H9 (cell line): ENCODE measurements at places on chromosomes 5 and 9. TPM values are rescaled to one million over a fixed set of nuclear protein-coding genes. Genes with fewer than 3 reads are reported as not detected.

DNA sequence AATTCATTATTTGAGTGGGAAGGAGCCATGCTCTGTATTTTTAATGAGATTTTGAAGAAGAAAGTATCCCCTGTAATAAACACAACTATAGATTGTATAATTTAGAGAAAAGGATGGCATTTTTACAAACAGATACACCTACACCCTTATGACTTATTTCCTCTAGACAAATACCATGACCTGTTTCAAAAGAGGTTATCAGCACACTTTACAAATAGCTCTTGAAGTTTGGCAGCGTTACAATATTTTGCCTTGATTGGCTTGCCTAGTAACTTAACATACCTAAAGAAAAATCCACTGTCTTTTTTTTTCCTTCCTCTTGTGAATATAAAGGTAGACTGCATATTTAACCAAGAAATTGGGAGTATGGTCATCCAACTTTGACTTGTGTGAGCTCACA is 28.5 kb upstream of the CETN3 start:
- H3K4me3 ChIP-seq = no peak overlapping the region
- no peak overlapping the region for H3K27ac ChIP-seq
- no peaks in the 10 kb centered on the region for H3K27me3 ChIP-seq
- no peaks in the 10 kb centered on the region for H3K4me1 ChIP-seq
- H3K36me3 ChIP-seq = no peaks in the 10 kb centered on the region

- H3K4me1 ChIP-seq = peaks cover 6% of the 10 kb centered on the region; the same call in 1 of the 2 replicates
- H3K27ac ChIP-seq = no peak overlapping the region
- peak; percentile 41 for DNase-seq
- no peaks in the 10 kb centered on the region for H3K36me3 ChIP-seq
- H3K27me3 ChIP-seq = no peaks in the 10 kb centered on the region
These were observed 782 bp downstream of the BICD2 start for GRCh38 chr9:92763721-92764380.

- H3K27me3 ChIP-seq = no peaks in the 10 kb centered on the region
- no peak overlapping the region for H3K4me3 ChIP-seq
- H3K4me1 ChIP-seq = no peaks in the 10 kb centered on the region
- H3K36me3 ChIP-seq = peaks cover 90% of the 10 kb centered on the region
These were observed 34.5 kb downstream of the DDX46 start for GRCh38 chr5:134793111-134793510.

- no peaks in the 10 kb centered on the region for H3K27me3 ChIP-seq
- no peaks in the 10 kb centered on the region for H3K36me3 ChIP-seq
These were observed 5.5 kb downstream of the B4GALT1 start for GRCh38 chr9:33161589-33162132.

DNA sequence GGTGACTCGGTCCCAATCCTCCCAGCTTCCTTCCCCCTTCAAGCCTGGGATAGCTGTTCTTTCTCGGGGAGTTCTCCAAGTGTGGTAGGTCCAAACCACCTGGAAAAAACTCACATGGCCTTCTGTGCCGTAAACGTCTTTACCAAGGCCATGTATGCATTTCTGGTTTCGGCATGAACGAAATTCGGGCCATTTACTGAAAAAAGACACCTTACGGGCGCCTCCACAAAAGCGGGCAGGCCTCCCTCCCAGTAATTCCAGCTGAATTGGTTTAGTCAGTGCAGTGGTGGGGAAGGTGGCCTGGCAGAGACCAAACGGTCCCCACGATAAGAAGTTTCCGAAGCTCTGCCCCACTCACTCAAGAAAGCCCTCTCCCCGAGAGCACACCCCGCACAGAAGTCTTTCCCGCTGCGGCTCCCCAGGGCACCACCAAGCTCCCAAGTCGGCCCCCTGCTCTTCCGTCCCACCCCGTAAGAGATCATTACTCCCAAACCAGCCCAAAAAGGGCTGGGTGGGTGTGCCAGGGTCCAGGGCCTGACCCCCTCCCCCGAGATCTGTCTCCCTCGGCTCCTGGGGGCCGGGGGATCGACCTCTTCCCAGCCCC is 86.3 kb upstream of the MELK start:
- peak overlapping the region; percentile 55 for H3K27ac ChIP-seq

GRCh38 chr5:122154491-122154890 is 25.1 kb downstream of the ZNF474 start:
- no peaks in the 10 kb centered on the region for H3K27me3 ChIP-seq
- no peak for DNase-seq
- no peaks in the 10 kb centered on the region for H3K4me1 ChIP-seq
- H3K27ac ChIP-seq = no peak overlapping the region
- no peak overlapping the region for H3K4me3 ChIP-seq
- no peaks in the 10 kb centered on the region; the same call in 2 of the 3 replicates for H3K36me3 ChIP-seq

- H3K4me1 ChIP-seq = no peaks in the 10 kb centered on the region
- no peak overlapping the region for H3K4me3 ChIP-seq
- no peak overlapping the region for H3K27ac ChIP-seq
- no peaks in the 10 kb centered on the region for H3K27me3 ChIP-seq
- no peak for DNase-seq
These were observed 206.0 kb downstream of the SGCD start for GRCh38 chr5:156532921-156533320.

DNA sequence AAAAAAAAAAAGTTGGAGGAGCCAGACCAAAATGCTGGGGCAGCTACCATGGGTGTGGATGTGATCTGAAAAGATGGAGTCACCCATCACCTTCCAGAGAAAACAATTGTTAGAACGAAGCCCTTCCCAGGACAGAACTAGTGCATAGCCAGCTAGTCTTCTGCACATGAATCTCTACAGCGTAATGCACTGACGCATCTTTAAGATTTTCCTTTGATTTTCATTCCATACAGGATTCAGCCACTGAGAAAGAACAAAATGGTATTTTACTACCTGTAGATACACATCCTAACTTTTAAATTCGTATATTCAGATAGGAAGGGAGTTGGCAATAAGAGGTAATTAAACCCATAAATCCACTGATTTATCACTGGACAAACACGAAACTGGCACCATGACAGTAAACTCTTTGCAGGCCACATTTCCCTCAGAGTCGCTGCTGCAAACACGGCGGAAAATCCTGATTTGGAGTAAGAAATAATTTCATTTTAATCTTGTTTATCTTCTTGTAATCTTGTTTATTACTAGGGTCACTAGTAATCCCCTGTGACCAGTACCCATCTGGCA is 206.6 kb downstream of the SPOCK1 start:
- no peak for DNase-seq
- H3K4me3 ChIP-seq = no peak overlapping the region
- H3K27me3 ChIP-seq = no peaks in the 10 kb centered on the region
- H3K4me1 ChIP-seq = no peaks in the 10 kb centered on the region
- H3K36me3 ChIP-seq = no peaks in the 10 kb centered on the region
- H3K27ac ChIP-seq = no peak overlapping the region

GRCh38 chr5:67770431-67771025 is 445.0 kb upstream of the PIK3R1 start:
- H3K36me3 ChIP-seq = no peaks in the 10 kb centered on the region
- DNase-seq = no peak
- no peaks in the 10 kb centered on the region; the same call in 1 of the 2 replicates for H3K4me1 ChIP-seq
- H3K4me3 ChIP-seq = no peak overlapping the region

GRCh38 chr9:10204276-10204675 is 408.5 kb downstream of the PTPRD start:
- H3K27ac ChIP-seq = no peak overlapping the region
- H3K4me1 ChIP-seq = no peaks in the 10 kb centered on the region
- no peak for DNase-seq
- H3K27me3 ChIP-seq = no peaks in the 10 kb centered on the region
- H3K36me3 ChIP-seq = no peaks in the 10 kb centered on the region

- H3K36me3 ChIP-seq = no peaks in the 10 kb centered on the region
- H3K4me3 ChIP-seq = no peak overlapping the region
These were observed 207.0 kb downstream of the CSNK1G3 start for GRCh38 chr5:123719004-123719403.

GRCh38 chr9:136703276-136703860 is 9.0 kb upstream of the DIPK1B start:
- H3K4me1 ChIP-seq = no peaks in the 10 kb centered on the region
- H3K27ac ChIP-seq = no peak overlapping the region
- H3K36me3 ChIP-seq = no peaks in the 10 kb centered on the region
- H3K4me3 ChIP-seq = no peak overlapping the region

GRCh38 chr5:178474562-178475184 is 115.5 kb downstream of the COL23A1 start:
- no peak overlapping the region for H3K4me3 ChIP-seq
- no peaks in the 10 kb centered on the region for H3K27me3 ChIP-seq
- H3K27ac ChIP-seq = no peak overlapping the region
- no peaks in the 10 kb centered on the region; the same call in 2 of the 3 replicates for H3K36me3 ChIP-seq
- H3K4me1 ChIP-seq = no peaks in the 10 kb centered on the region

GRCh38 chr5:102902135-102902448 is 147.0 kb downstream of the PAM start:
- H3K27me3 ChIP-seq = no peaks in the 10 kb centered on the region
- no peaks in the 10 kb centered on the region for H3K36me3 ChIP-seq
- no peak overlapping the region for H3K27ac ChIP-seq

DNA sequence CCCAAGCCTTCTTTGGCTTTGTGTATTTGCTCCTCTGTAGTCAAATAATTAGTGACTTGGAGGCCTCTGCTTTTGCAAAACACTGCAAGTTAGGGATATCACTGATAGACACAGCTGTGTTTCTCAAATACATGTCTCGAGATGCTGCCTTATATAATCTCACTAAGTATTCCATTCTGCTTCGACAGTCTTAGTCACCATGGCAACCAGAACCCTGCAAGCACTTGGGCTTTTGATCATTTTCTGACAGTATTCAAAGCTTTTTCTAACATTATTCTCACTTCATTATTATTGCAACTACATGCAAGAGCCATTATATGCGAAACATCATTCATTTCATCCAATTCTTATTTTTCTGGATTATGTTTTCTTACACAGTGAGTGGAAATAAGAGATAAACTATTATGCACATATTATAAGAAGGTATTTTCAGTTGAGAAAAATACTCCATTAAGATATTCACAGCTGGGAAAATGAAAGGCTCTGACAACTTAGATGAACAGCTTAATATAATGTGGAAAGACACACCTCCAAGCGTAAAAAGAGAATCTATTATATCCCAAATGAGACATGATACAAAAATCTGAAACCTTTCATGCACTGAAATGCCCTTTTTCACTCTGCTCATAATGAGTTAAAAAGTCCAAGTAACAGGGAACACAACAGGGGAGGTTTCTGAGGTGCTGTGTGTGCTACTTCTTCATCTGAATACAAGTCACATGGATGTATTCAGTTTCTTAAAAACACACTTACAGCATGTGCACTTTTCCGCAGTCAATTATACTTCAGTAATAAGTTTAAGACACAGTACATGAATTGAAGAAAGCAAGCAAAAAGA is 93.9 kb downstream of the SCAI start:
- no peak overlapping the region for H3K27ac ChIP-seq
- DNase-seq = no peak
- no peak overlapping the region for H3K4me3 ChIP-seq
- H3K36me3 ChIP-seq = peaks cover 4% of the 10 kb centered on the region

- no peak overlapping the region for H3K27ac ChIP-seq
- peaks cover 11% of the 10 kb centered on the region; the same call in 1 of the 2 replicates for H3K4me1 ChIP-seq
- no peak overlapping the region for H3K4me3 ChIP-seq
- no peaks in the 10 kb centered on the region for H3K27me3 ChIP-seq
- H3K36me3 ChIP-seq = no peaks in the 10 kb centered on the region
- DNase-seq = no peak
These were observed 51.7 kb downstream of the ARHGAP26 start for GRCh38 chr5:142821733-142822487.

DNA sequence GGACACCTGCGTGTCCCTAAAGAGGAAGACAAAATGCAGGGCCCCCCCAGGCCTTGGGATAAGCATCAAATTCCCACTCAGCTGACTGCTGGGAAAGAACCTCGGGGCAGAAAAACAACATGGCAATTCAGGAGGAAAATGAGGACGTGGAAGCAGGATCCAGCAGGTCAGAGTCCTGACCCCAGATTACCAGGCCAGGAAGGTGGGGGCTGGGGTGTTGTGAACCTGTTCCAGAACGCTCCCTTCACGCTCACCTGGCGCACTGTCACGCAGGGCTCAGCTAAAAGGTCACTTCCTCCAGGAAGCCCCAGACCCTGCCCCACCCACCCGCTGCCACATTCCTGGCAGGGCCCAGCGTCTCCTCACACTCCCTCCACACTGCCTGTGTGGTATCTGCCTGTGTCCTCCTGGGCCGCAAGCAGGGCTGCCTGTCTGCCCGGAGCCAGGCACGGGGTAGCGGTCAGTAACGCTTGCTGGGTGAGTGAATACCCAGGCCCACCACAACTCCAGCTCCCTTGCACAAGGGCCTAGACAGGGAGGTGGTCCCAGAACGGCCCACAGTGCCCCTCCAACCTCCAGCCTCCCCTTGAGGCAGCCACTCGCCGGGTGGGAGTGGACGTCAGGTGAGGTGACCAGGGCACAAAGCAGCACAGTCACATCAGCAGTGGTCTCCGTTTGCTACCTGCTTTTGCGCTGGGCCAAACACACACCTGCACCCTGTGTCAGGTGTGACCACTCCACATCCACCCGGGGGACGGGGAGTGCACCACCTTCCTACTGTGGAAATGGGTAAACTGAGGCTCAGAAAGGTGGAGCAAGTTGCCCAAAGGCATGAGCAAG is 18.1 kb downstream of the VAV2 start:
- no peaks in the 10 kb centered on the region; the same call in 1 of the 2 replicates for H3K36me3 ChIP-seq
- H3K27me3 ChIP-seq = no peaks in the 10 kb centered on the region
- no peak for DNase-seq

- H3K27me3 ChIP-seq = no peaks in the 10 kb centered on the region
- no peak overlapping the region for H3K27ac ChIP-seq
- H3K4me3 ChIP-seq = no peak overlapping the region
- no peak for DNase-seq
- no peaks in the 10 kb centered on the region; the same call in 2 of the 3 replicates for H3K36me3 ChIP-seq
These were observed 9.8 kb downstream of the CLTB start for GRCh38 chr5:176406436-176407052.

DNA sequence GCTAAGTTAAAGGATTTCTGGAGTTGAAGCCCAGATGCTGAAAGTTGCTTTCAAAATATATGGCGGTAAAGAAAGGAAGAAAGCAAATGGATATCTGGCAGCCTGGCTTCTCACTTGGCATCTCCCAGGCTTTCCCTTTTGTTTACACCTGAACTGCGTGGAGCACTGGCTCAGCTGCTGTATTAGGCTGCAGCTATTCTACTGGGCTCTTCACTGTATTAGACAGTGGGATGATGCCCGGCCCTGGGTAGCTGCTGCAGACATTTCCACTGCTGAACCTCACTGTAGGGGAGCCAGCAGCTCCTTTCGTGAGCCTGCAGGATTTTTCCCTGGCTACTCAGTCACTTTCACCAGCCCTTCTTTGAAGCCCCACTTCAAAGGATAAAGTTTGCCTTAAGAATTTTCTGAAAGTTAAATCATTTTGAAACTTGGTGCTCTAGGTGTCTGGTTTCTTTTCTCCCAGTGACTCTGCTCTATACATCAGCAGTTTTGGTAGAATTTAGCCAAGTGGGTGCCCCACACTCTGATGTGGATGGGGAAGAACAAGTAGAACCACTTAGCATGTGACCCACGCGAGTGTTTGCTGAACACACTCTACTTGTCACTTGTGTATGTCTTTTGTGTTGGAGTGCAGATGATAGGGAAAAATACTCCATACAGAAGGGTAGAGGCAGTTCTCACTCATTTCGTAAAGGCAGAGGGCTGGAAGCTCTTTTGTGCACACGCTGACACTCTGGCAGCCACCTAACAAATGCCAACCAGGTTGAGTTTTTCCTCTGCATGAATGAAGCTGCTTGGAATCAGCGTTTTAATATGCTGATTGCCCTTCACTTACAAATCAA is 49.9 kb downstream of the C9orf152 start:
- H3K4me1 ChIP-seq = peaks cover 4% of the 10 kb centered on the region; the same call in 1 of the 2 replicates
- no peaks in the 10 kb centered on the region for H3K27me3 ChIP-seq
- H3K27ac ChIP-seq = no peak overlapping the region
- DNase-seq = no peak
- H3K4me3 ChIP-seq = no peak overlapping the region; the same call in 1 of the 2 replicates

C5orf52 gene
- not detected in 2 replicates for total RNA-seq

CATSPER3 gene
- 0.31 and 0.50 TPM in 2 replicates for total RNA-seq

ATP6V0E1 gene
- total RNA-seq = 101 TPM in 2 replicates

HRH2 gene
- 3.3 and 3.6 TPM in 2 replicates for total RNA-seq

ZNF454 gene
- total RNA-seq = not detected in 2 replicates

SPINK5 gene
- 5.6 and 6.0 TPM in 2 replicates for total RNA-seq

PDLIM7 gene
- total RNA-seq = 134 and 137 TPM in 2 replicates

CNTNAP3 gene
- 18.7 and 22.6 TPM in 2 replicates for total RNA-seq

SPATA31D4 gene
- not detected in 2 replicates for total RNA-seq

TMEM174 gene
- total RNA-seq = not detected in 2 replicates
